CD4-positive, alpha-beta T cell treated with Interleukin-10 for 1 hour (primary cell): ENCODE measurements at places on chromosomes 7 and 10.

- no peak for DNase-seq
Observed at GRCh38 chr7:36971515-36972139, 247.3 kb upstream of the AOAH start.

- DNase-seq: peak; percentile 13
Observed at GRCh38 chr10:27319752-27320431, 79.3 kb upstream of the ACBD5 start.

- DNase-seq: no peak
Observed at GRCh38 chr7:89017695-89018094, 222.2 kb upstream of the TEX47 start.

- DNase-seq: no peak
Observed at GRCh38 chr10:70659306-70659705, 13.0 kb upstream of the ADAMTS14 start.

DNA sequence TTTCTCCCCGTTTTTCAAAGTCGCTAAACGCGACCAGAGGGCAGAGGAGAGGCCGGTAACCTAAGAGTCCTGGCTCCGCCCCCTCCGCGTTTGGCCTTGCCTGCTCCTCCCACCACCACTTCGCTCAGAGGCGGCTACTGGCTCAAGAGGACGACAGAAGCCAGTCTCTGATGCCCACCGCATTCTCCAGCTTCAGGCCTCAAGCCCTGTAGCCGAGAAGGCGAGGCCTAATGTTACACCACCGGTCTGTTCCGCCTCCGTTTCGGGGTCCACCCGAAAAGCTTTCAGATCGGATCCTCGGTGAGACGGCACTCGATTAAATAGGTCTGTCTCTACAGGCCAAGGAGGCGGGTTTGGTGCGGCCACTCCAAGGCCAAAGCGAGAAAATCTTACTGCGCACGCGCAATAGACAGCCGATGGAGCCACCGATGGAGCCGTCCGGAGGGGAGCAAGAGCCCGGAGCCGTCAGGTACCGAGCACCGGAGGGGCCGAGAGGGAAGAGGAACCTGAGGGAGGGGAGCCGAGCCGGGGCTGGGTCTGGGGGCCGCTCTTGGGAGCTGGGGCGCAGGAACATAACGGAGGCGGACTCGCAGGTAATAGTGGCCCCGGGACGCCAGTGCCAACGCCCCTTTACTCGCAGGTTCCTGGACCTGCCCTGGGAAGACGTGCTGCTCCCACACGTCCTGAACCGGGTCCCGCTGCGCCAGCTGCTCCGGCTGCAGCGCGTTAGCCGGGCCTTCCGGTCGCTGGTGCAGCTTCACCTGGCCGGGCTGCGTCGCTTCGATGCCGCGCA, at the start of gene FBXL15:
TSS of gene FBXL15 (plus strand) at position 123 of the 793 bp plus-strand sequence. CDS start at position 417, 294 bp downstream.
- peak; percentile 97 for DNase-seq

GRCh38 chr10:88118729-88119128, 255.3 kb downstream of the PTEN start:
- no peak for DNase-seq

GRCh38 chr7:119748991-119749390, 524.0 kb upstream of the KCND2 start:
- DNase-seq: no peak

GRCh38 chr7:29102558-29103151, 43.7 kb downstream of the CPVL start:
- DNase-seq: peak; percentile 43

GRCh38 chr10:102696736-102697135, 17.5 kb downstream of the ARL3 start:
- DNase-seq: no peak

GRCh38 chr10:51877636-51878035, 178.2 kb upstream of the CSTF2T start:
- no peak for DNase-seq
